Inflammatory macrophage treated with lipopolysaccharide for 4 hours (primary cell): ENCODE measurements at places on chromosomes 1 and 21.

GRCh38 chr1:164475834-164476233, 83.2 kb upstream of the PBX1 start:
- no peak for DNase-seq

GRCh38 chr1:212671342-212672031, 28.2 kb downstream of the BATF3 start:
- DNase-seq, result peak; percentile 95

DNA sequence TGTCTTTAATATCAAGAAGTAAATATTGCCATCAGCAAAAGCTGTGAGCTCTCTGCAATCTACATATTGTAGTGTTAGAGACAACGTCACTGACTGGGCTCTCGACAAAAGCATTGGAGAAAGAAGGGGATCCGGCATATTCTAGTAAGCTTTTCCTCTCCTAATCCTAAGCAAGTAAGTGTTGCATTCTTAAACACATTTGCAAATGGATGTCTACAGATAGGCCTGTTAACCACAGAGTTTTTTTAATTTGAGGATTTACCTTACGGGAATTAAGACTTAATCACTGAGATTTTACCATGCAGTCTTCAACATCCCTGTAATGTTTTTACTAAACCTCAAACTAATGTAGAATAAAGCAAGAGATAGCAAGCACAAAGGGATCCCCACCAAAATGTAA, 426.5 kb upstream of the CAMK1G start:
- DNase-seq, result no peak

- DNase-seq, result peak; percentile 28
These were observed 52.5 kb downstream of the CDC14A start for GRCh38 chr1:100404821-100405220.

GRCh38 chr1:54402896-54403295, 3.3 kb downstream of the SSBP3 start:
- no peak for DNase-seq

GRCh38 chr1:180854001-180854400, 58.7 kb upstream of the KIAA1614 start:
- no peak for DNase-seq

- DNase-seq, result no peak
These were observed 43.2 kb upstream of the LRIG2 start for GRCh38 chr1:113029822-113030221.
